ENCODE measurements at places on chromosomes 12 and 14.

DNA sequence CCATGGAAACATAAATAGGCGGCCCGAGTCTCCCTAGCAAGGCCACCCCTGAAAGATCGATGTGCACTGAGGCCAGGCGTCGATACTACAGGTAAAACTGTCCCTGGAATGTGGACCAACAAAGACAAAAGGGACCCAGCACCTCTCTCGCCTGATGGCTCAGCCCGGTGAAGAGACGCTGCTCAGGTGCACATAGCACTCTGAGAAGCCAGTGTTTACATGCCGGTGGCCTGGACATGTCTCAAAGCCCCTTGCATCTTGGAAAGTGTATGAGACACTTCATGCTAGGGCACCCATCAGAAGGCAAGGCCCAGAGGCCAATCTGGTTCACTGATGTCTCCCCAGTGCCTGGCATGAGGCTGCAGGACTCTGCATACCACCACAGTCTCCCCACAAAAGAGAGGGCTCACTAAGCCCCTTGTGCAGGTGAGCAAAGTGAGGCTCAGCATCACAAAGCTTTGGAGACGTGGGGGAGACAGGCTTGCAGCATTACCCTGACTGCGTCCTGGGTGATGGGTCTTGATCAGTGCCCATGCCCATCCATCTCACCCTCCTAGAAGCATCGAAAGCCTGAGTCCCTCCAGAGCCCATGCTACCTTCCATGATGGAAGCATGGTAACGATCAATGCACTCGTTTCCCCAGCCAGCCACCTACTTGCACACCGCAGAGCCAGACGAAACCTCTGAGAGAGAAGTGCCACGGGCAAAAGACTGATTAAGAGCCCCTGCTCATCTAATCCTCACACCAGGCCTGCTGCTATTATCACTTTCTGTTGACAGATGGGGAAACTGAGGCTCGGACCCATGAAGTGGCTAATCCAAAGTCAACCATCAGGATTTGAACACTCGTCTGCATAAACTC lies 16.1 kb downstream of the BCL11B start:
- H3K27me3 ChIP-seq = no peaks in the 10 kb centered on the region
- no peak for DNase-seq
- peak overlapping the region; percentile 98 for H3K4me3 ChIP-seq
- H3K36me3 ChIP-seq = peaks cover 51% of the 10 kb centered on the region
- peak overlapping the region; percentile 99 for H3K27ac ChIP-seq

DNA sequence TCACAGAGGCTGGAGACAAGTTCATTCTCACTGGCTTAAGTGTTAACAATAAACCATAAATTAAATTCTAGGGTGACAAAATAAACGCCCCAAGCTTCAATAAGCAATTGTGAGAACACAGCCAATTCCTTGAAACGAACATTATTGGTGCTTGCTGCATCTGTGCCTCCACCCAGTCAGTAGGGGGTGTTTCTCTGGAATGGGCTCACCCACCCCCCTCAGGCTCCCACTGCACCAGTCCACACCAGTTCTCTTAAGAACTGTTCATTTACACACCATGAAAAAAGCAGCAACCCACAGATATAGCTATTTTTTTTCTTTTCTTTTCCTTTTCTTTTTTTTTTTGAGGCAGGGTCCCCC lies 34.7 kb downstream of the CDC42BPB start:
- no peak overlapping the region for H3K4me3 ChIP-seq
- no peaks in the 10 kb centered on the region for H3K4me1 ChIP-seq
- no peaks in the 10 kb centered on the region for H3K36me3 ChIP-seq
- H3K27me3 ChIP-seq = peaks cover 3% of the 10 kb centered on the region

DNA sequence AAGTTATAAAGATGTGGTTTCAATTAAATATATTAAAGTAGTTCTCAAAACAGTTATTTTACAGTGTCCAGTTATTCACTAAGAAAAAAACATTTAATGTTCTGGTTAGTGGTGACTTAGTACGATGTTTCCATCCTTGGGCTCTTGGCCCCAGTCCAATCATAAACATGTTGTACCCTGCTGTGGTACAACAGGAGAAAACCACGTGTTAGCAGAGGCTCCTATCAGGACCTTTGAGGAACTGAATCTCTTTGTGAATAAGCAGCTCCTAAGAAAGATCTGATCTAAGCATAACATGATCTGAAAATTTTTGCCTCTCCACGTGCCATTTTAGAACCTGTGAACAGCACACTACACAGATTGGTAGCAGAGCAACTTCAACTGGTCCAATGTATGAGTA lies 234.0 kb downstream of the SYT1 start:
- H3K4me3 ChIP-seq = no peak overlapping the region
- H3K36me3 ChIP-seq = no peaks in the 10 kb centered on the region
- no peak for DNase-seq

DNA sequence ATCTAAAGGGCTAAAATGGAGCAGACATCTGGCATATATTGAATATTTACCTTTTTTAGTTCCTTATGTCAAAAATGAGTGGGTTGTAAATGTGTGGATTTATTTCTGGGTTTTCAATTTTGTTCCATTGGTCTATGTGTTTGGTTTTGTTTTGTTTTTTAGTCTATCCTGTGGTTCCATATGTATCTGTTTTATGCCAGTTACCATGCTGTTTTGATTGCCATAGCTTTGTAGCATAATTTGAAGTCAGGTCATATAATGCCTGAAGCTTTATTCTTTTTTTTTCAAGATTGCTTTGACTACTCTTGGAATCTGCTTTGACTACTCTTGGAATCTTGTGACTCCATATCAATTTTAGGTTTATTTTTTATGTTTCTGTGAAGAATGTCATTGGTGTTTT lies 133.2 kb downstream of the MIPOL1 start:
- no peak overlapping the region for H3K27ac ChIP-seq
- no peaks in the 10 kb centered on the region for H3K4me1 ChIP-seq
- DNase-seq = no peak
- H3K36me3 ChIP-seq = no peaks in the 10 kb centered on the region

DNA sequence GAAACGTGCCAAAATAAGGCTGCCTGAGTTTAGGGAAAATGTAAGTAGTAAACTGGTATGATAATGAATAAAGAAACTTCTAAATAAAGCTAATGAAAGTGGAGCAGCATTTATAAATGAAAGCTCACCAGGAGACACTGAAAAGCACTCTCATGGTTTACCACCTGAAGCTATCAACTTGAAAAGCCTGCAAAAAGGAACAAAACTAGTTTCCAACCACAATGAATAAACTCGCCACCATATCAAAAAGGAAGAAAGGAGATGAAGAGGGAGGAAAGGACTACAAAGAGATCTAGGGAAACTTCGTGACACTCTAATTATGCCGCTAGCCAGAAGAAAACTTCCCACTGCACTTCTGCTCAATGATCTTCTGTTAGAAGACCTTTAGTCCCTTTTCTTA lies 66.7 kb downstream of the MED13L start:
- DNase-seq = no peak
- H3K27me3 ChIP-seq = peaks cover 1% of the 10 kb centered on the region
- H3K4me1 ChIP-seq = peaks cover 37% of the 10 kb centered on the region
- H3K36me3 ChIP-seq = peaks cover 3% of the 10 kb centered on the region
- H3K4me3 ChIP-seq = peak overlapping the region; percentile 26

- H3K27me3 ChIP-seq = no peaks in the 10 kb centered on the region
- H3K4me1 ChIP-seq = no peaks in the 10 kb centered on the region
- no peak overlapping the region for H3K4me3 ChIP-seq
- no peak overlapping the region for H3K27ac ChIP-seq
- no peak for DNase-seq
These were observed 117.9 kb upstream of the MAP1LC3B2 start for GRCh38 chr12:116441292-116441691.

DNA sequence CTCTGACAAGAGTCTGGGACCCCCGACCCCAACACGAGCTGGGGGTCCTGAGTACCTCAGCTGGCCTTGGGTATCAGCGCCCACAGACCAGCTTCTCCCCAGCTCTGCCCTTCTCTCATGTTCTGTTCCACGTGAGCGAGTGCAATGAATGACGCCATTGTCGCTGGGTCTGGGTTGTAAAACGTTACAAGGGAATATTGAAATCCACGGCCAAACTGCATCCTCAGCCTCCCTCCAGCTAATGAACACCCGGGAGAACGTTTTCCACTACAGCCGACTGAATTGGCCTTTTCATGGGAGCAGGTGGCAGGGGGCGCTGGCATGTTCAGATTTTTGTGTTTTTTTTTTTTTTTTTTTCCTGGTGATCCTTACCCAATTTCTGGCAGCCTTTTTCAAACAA lies 34.7 kb downstream of the TBX5 start:
- no peak overlapping the region for H3K4me3 ChIP-seq
- H3K27me3 ChIP-seq = no peaks in the 10 kb centered on the region
- H3K36me3 ChIP-seq = no peaks in the 10 kb centered on the region
- no peaks in the 10 kb centered on the region for H3K4me1 ChIP-seq

DNA sequence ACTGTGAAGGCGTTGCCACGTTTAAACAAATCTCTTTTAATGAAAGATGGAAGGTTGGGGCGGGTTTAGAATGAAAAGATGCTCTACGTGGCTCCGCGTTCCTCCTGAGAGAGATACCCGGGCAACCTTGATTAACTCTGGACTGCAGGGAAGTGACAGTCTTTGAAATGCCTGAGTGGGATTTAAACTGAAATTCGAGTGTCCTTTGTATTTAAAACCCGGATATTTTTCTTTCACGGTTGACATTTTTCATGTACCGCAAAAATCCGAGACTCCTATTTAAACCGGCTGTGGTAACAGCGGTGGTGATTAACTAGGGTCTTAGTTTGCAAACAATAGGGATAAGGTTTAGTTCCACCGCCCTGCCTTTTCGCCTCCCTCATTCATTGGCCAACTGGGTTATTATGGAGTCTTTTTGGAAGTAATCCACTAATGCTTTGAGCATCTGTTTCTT lies 707 bp downstream of the G2E3 start:
- H3K36me3 ChIP-seq = peaks cover 27% of the 10 kb centered on the region
- peaks cover 28% of the 10 kb centered on the region for H3K4me1 ChIP-seq
- no peak for DNase-seq
- H3K27me3 ChIP-seq = peaks cover 3% of the 10 kb centered on the region

GRCh38 chr12:53461059-53461458 lies 9.2 kb downstream of the PCBP2 start:
- no peak overlapping the region for H3K4me3 ChIP-seq
- no peak for DNase-seq
- no peaks in the 10 kb centered on the region for H3K27me3 ChIP-seq
- peaks cover 21% of the 10 kb centered on the region for H3K4me1 ChIP-seq
- H3K27ac ChIP-seq = peak overlapping the region; percentile 57
- peaks cover 45% of the 10 kb centered on the region for H3K36me3 ChIP-seq

- H3K27me3 ChIP-seq = peaks cover 23% of the 10 kb centered on the region
- DNase-seq = no peak
- no peak overlapping the region for H3K27ac ChIP-seq
- H3K4me1 ChIP-seq = no peaks in the 10 kb centered on the region
- no peak overlapping the region for H3K4me3 ChIP-seq
These were observed 126.4 kb downstream of the TBC1D30 start for GRCh38 chr12:64950711-64951298.

- no peak overlapping the region for H3K27ac ChIP-seq
- H3K27me3 ChIP-seq = peaks cover 58% of the 10 kb centered on the region
- DNase-seq = peak; percentile 73
- H3K4me1 ChIP-seq = peaks cover 17% of the 10 kb centered on the region
- peak overlapping the region; percentile 44 for H3K4me3 ChIP-seq
These were observed 2.1 kb downstream of the DDN start for GRCh38 chr12:48996794-48997718.

DNA sequence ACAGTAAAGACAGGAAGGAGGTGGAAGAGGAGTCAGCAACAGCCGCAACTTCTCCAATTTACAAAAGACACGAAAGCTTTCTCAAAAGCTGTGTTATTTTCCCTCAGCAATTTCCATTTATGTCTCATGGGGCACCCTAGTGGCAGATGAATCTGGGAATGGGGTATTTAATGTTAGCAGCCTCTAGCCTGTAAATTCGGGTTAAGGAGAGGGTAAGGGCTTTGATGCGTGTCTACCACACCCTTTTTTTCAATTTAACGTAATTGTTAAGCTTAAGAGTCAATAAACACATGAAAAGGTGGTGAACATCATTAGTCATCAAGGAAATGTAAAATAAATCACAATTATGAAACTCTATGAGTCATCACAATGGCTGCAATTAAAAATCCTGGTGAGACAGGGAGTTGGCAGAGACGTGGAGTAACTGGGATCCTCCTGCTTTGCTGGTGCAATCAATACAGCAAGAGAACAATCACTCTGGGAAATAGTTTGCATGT lies 986.4 kb downstream of the AACS start:
- no peaks in the 10 kb centered on the region for H3K27me3 ChIP-seq
- H3K4me3 ChIP-seq = no peak overlapping the region
- no peaks in the 10 kb centered on the region for H3K36me3 ChIP-seq
- DNase-seq = no peak

GRCh38 chr14:91324606-91325575 lies 80.4 kb upstream of the GPR68 start:
- peak overlapping the region; percentile 37 for H3K4me3 ChIP-seq
- H3K27ac ChIP-seq = peak overlapping the region; percentile 95

GRCh38 chr14:61812347-61813095 lies 50.3 kb downstream of the SNAPC1 start:
- DNase-seq = peak; percentile 49
- peaks cover 4% of the 10 kb centered on the region for H3K4me1 ChIP-seq
- peaks cover 76% of the 10 kb centered on the region for H3K27me3 ChIP-seq
- peak within 1 kb of the TSS; percentile 80 for H3K4me3 ChIP-seq

- H3K27ac ChIP-seq = no peak overlapping the region
- H3K4me3 ChIP-seq = no peak overlapping the region
- DNase-seq = no peak
- no peaks in the 10 kb centered on the region for H3K27me3 ChIP-seq
- H3K36me3 ChIP-seq = no peaks in the 10 kb centered on the region
These were observed 430.0 kb downstream of the ETNK1 start for GRCh38 chr12:23055004-23055403.

DNA sequence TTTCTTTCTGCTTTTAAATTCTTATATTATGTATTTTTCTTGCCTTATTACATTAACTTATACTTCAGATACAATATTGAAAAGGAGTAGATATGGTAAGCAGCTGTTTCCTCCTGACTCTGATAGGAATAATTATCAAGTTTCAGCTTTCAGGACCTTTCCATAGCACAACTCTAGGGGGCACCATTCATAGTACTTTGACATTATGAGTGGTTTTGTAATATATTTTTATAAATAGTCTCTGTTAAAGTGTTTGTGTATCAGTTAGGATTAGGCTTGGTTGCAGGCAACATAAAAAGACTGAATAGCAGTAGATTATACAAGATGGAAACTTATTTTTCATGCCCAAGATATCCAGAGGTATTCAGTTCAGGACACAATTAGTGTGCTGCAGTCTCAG lies 27.9 kb upstream of the PARP11 start:
- no peak overlapping the region for H3K27ac ChIP-seq
- no peaks in the 10 kb centered on the region for H3K27me3 ChIP-seq
- H3K4me3 ChIP-seq = no peak overlapping the region
- H3K36me3 ChIP-seq = no peaks in the 10 kb centered on the region
- no peak for DNase-seq

DNA sequence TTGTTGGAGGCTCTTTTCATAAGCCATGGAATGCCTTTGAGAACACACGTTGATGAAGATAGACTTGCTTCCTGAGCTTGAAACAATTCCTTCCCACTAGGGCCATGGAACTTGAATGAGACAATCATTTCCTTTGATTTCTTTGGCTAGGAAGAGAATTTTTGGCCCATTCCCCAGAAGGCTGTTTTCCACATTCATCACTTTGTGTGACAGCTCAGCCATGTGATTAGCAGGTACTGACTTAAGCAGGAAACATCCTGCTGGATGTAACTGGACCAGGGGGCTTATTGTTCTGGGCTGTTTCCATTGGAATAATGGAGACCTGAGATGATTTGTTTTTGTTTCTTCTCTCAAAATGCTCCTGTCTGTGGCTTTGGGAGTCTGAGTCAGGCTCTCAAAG lies 469.8 kb upstream of the SEL1L start:
- no peaks in the 10 kb centered on the region for H3K4me1 ChIP-seq
- no peak overlapping the region for H3K27ac ChIP-seq
- no peak overlapping the region for H3K4me3 ChIP-seq
- no peaks in the 10 kb centered on the region for H3K36me3 ChIP-seq
